ENCODE measurements at places on chromosomes 5 and 9.

- no peak for DNase-seq
Observed at GRCh38 chr5:131509801-131510200, 125.2 kb downstream of the RAPGEF6 start.

DNA sequence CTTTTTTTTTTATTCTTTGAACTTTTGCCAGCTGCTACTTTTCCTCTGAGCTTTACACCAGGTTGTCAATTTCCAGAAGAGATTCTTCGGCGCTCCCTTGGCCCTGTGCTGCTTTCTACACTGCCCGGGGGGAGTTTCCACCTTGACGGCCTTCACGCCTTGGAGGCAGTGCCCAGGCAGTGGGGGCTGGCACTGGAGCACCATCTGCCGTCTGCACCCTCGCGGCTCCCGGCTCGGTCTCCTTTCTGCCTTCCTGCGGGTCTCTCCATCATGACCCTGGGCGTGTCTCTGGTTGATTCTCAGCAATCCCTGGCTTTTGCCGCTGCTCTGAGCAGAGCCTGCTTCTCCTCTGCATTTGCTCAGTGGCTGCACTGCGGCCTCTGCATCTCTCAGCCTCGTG is 2.9 kb downstream of the SLC6A18 start:
- DNase-seq: no peak

GRCh38 chr9:79447762-79448161 is 124.0 kb upstream of the TLE4 start:
- DNase-seq: peak; percentile 28

- DNase-seq: no peak
Observed at GRCh38 chr5:126757713-126758357, 19.1 kb upstream of the LMNB1 start.

Data from fibroblast of skin of right quadriceps (primary cell).